Dermis blood vessel endothelial cell (primary cell): ENCODE measurements at places on chromosomes 7 and 10.

DNA sequence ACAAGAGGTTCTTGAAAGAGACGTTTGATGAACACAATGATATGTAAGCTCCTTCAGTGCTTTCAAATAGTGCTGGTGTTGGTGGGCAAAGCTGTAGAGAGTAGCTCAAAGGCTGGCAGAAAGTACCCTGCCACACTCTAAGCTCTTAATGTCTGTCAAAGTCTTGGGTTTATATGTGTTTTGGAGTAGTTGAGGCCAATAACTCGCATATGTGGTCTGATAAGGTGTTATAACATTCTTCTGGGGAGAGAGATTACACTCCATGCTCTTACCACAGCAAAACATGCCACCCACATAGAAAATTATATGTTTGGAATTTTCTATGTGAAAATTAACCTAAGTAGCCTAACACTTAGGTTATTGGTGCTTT is 30.8 kb upstream of the NME8 start:
- DNase-seq: no peak

GRCh38 chr10:55410415-55410885 is 609.4 kb upstream of the PCDH15 start:
- DNase-seq: peak; percentile 10

DNA sequence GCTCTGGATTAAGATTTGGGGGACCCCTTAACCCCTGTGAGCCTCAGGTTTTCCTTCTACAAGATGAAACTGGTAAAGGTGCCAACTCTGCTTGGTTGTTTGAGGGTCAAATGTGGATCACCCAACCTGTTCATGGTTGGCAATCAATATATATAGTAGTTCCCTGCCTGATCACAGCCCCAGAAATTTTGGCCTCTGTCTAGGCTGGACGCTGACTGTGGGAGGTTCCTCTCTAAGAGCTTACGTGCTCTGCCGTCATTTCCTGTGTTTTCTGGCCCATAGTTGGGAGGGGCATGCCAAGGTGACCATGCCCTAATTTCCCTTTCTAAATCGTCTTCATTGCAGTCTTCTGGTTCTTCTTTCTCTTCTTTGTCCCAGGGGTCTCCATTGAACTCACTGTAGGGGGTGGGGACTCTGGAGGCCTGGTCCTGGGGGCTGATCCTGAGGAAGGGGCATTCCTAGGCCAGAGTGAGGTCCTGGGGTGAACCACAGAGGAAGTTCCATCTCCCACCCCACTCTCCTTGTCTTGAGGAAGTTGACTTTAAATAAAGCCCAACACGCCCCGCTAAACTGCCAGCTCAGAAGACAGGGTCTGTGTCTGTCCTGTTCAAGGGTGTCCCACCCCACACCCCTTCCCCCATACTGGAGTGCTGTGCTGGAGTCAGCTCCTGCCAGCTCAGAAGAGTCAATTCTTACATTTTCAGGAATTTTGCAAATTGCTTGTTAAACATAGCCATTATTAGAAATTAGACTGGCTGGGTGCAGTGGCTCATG is 98.9 kb upstream of the SDK1 start:
- no peak for DNase-seq

- DNase-seq: no peak
These were observed 488.5 kb downstream of the DNAJB6 start for GRCh38 chr7:157825325-157825724.

- DNase-seq: no peak
These were observed 806.9 kb downstream of the TNS3 start for GRCh38 chr7:46775020-46775419.

DNA sequence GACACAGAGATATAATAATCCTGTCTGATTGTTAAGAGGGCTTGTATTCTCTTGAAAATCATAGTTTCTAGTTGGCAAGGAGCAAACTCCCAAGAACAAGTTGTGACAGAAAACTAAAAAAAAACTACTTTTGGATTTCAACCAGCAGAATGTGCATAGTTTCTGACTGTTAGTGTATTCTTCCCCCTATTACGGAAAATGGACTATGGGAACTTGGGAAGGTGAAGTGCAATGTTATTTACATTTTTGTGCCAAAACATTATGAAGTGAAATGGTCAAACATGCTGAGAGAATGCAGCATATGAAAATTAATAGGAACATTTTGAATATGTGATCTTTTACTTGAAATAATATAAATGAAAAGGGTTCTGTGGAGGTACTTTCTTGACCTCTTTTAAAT is 660.8 kb downstream of the SUGCT start:
- no peak for DNase-seq

DNA sequence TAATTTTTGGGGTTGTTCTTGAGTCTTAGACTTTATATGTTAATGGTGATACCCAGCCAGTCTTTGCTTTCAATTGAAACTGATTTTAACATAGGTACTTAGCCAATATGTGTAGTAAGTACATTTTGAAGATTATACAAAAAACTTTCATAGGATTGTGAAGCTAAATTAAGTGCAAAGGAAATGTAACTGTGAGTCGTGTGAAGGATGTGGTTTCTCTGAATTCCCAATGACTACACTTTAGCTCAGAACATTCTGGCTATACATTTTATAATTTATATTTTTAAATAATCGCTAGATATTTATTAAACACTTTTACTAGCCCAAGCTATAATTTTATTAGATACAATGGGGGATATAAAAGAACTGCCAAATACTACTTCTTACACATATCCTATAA is 359.3 kb downstream of the PCLO start:
- no peak for DNase-seq

- DNase-seq: peak; percentile 54
These were observed 724 bp downstream of the CAPZA2 start for GRCh38 chr7:116862951-116863670.

DNA sequence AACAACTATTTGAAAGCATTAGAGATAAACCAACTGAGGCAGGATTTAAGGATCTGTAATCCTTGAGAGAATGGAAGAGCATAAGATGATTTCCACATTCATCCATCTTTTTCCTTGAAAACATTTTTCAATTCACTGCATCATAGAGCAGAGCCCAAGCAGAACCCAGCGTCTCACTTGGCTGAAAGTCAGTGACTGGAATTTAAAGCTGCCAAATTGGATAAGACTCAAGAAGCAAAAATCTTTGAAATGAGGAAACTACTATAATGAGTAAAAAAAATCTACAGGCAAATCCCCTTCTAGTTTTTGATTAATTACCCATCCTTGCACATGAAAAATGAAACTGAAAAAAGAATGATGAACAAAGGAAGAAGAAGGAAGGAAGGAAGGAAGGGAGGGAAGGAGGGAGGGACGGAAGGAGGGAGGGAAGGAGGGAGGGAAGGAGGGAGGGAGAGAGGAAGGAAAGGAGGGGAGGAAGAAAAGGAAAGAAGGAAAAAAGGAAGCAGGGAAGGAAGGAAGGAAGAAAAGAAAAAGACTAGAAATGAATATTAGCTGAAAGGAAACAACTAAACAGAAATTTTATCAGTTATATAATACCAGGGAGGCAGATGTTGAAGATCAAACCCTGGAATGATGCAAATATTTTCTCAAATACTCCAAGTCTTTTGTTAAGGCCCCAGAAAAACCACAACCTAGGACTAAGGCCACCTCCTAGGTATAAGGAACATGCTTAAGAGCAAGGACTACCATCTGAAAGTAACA is 336.3 kb upstream of the MAGI2 start:
- no peak for DNase-seq

DNA sequence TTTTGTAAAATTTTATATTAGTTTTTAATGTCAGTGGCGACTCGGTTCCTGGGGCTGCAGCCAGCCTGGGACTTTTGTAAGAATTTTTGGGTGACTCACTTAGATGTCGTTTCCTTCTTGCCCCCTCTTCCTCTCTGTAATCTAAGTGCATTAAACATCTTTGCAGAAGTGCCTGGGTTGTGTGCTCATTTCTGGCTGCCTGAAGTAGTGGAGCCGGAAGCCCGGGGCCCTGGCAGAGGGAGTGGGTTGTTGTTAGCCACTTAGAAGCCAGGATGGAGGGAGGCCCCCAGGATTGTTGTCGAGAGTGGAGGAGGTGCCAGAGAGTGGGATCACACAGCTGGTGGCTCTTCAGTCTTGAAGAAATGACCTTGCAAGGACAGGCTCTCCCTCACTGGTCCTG is 11.0 kb upstream of the TRIM8 start:
- peak; percentile 92 for DNase-seq

GRCh38 chr7:82745820-82746219 is 302.2 kb upstream of the CACNA2D1 start:
- DNase-seq: no peak
